Activated naive CD4-positive, alpha-beta T cell treated with anti-CD3 and anti-CD28 coated beads, Interleukin-2, amount 10 ng/mL, durations not matched to agents 5 hours and 36 hours (primary cell): ENCODE measurements at places on chromosomes 16 and 17. TPM values are rescaled to one million over a fixed set of nuclear protein-coding genes. Genes with fewer than 3 reads are reported as not detected.

The C16orf46 gene
- 0.71 TPM for total RNA-seq

The TNFRSF13B gene
- not detected for total RNA-seq

The VAT1L gene
- not detected for total RNA-seq

The LIMD2 gene
- total RNA-seq: 522 TPM

The CLEC18B gene
- 0.60 TPM for total RNA-seq

The SLC6A2 gene
- not detected for total RNA-seq
